ENCODE measurements at places on chromosomes 16 and 17. TPM values are rescaled to one million over a fixed set of nuclear protein-coding genes. Genes with fewer than 3 reads are reported as not detected.

DNA sequence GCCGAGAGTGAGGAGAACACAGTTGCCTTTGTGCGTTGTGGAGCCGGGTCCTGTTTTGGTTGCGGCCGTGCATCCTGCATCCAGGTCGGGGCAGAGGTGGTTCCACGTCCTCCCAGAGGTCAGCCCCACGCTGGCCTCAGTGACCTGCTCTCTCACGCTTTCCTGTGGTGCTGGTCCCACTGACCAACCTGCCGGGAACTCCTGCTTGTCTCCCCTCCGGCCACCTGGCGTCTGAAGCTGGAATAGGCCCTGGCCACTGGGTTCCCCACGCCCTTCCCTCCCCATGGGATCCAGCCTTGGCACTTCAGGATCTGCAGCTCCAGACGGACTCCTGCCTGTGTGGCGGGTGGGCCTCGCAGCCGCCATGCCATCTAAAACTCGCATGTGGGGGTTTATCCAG is 85.5 kb upstream of the ZNF750 start:
- no peak for DNase-seq

DNA sequence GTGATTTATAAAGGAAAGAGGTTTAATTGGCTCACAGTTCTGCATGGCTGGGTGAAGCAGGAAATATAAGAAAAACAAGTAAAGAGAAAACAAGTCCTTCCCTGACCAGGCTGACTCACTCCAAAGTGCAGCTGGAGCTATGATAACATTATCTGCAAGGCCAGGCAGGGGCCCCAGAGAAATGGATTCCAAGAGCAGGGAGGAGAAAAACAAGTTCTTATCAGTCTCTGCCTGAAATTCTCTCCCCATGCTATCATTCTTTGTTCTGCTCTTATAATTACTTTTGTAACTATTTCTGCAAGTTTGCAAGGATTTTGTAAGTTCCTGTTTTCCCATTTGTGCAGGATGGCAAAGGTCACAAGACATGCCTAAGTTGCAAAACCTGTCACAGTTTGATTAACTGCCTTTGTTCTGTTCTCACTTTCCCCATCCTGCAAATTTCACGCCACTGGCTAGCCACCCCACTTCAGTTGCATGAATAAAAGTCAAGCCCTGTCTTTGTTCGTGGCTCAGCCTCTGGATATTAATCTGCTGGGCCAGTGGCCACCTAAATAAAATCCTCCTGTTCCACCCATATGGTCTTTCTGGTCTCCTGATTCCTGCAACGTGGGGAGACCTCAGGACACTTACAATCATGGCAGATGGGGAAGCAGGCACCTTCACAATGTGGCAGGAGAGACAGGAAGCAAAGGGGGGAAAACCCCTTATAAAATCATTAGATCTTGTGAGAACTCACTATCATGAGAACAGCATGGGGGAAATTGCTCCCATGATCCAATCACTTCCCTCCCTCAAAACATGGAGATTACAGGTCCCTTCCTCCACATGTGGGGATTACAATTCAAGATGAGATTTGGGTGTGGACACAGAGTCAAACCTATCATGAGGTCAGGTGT is 13.1 kb downstream of the ABCA9 start:
- no peak for DNase-seq

DNA sequence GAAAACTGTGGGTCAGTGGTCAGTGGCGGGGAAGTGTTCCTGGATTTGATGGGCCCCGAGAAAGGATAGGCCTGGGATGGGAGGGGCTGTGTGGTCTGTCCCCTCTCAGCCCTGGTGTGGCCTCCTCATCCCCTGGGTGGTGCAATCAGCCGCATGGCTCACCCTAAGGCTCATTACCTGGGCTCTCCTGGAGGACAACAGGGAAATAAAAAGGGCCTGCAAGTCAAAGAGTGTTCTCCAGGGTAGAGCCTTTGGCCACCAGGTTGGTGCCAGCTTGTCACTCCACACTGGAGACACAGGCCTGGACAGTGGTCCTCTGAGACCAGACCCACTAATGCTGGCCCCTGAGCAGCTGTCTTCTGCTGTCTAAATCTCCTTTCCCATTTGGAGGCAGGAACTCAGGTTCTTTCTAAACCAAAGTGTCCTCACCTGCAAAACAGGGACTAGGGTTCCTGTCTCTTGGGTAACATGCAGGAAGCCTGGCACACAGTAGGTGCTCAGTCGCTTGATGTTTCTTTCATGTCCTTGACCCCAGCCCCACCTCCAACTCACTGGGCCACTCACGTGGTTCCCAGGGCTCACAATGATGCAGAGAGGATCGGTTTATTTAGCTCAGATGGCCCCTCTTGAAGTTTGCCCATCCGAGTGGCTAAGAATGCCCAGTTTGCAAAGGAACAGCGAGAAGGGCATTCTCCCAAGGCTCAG is 2.4 kb downstream of the NDRG4 start:
- DNase-seq: no peak

DNA sequence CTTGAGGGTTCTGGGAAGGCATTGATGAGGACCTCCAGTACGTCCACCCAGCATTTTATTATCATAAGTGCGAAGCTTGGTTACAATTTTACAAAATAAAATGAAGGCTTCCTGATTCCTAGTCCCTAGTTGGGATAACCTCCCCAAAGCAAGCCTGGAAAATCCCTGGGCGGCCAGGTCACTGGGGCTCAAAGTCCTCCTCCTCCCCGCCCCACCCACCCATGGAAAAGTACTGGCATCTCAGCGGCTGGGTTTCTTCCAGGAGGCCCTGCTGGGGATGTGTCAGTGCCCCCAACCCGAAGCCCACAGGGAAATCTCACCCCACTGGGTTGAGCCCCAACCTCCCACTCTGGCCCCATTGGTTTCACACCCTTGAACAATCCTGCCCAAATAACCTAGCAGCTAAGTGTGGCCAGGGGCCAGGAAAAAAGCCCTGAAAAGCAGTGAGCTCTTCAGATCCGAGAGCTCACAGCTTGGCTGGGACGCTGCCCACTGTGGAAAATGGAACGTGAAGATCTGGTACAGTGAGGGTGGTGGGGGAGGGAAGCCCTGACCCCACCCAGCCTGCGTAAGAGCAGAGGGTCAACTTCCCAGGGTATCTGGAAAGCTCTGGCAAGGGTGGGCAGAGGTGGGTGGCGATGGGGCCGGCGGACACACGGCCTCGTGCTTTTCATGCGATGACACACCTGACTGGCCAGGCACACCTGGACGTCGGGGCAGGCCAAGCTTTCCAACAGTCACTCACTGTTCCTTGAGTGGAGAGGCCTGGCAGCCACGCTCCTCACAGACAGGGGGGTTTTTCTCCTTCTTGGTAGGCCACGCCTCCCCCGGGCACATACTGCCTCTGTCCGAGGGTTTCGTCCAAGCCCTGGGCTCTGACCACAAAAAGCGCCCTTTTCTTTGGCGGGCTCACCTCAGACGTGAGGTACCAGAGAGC is 324.5 kb downstream of the SOX9 start:
- no peak for DNase-seq

- no peak for DNase-seq
Observed at GRCh38 chr17:8212312-8213180, 2.2 kb upstream of the AURKB start.

- DNase-seq: no peak
Observed at GRCh38 chr17:20206068-20206467, 196.9 kb downstream of the SPECC1 start.

DNA sequence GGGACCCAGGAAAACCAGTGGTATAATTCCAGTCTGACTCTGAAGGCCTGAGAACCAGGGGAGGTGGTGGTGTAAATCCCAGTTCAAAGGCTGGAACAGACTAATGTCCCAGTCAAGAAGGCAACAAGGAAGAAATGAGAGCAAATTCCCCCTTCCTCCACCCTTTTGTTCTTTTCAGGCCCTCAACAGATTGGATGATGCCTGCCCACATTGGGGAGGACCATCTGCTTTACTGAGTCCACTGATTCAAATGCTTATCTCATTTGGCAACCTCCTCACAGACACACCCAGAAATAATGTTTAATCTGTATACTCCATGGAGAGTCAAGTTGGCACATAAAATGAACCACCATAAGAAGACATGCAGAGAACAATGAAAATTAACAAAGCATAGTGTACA is 61.9 kb upstream of the CRYM start:
- no peak for DNase-seq

DNA sequence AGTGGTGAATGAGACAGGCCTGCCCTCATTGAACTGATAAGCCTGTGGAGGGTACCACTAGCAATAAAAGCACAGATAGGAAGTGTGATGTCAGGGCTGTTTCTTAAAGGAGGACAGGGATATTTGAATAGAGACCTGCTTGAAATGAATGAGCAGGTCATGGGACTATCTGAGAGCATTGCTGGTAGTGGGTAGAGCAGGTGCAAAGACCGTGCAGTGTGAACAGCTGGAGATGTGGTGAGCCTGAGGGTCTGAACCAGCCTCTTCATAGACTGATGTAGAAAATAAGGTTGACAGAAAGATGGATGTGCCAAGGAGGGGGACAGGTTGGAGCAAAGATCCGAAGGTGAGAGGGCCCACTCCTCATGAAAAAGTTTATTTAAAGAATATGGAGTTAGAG is 2.4 kb downstream of the NUP93 start:
- peak; percentile 69 for DNase-seq

- DNase-seq: no peak
Observed at GRCh38 chr17:27226611-27227230, 67.2 kb upstream of the WSB1 start.

- peak; percentile 73 for DNase-seq
Observed at GRCh38 chr17:40122999-40123810, 1.4 kb downstream of the MSL1 start.

GRCh38 chr16:78161023-78161729 is 61.7 kb downstream of the WWOX start:
- no peak for DNase-seq

- DNase-seq: peak; percentile 82
Observed at GRCh38 chr16:12290165-12290564, 313.6 kb downstream of the SNX29 start.

DNA sequence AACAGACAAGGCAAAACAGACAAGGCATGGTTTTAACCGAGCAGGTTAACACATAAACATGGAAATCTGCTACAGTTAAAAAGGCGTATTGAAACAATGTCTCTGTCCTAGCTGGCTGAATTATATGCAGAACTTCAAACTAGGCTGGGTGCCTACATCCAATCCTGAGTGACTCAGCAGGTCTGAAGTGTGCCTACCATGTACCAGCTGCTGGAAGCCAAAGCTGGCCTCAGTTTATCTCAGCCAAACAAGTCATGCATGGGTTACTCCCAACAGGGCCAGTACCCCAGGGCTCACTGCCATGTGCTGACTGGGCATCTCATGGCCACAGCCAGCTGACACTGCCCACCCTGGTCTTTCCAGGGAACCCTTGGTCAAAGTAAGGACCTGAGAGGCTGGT is 4.0 kb downstream of the C1QBP start:
- no peak for DNase-seq

DNA sequence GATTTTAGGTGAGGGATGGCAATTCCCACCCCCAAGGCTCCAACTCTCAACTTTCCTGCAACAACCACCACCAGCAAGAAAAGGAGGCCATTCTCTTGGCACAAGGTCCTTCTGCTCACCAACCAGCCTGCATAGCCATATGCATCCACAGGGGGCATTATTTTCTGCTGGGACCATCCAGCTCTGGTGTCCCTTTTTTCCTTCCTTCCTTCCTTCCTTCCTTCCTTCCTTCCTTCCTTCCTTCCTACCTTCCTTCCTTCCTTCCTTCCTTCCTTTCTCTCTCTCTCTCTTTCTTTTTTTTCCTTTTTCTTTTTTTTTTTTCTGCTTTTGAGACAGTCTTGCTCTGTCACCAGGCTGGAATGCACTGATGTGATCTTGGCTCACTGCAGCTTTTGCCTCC is 21.1 kb upstream of the COX10 start:
- no peak for DNase-seq

DNA sequence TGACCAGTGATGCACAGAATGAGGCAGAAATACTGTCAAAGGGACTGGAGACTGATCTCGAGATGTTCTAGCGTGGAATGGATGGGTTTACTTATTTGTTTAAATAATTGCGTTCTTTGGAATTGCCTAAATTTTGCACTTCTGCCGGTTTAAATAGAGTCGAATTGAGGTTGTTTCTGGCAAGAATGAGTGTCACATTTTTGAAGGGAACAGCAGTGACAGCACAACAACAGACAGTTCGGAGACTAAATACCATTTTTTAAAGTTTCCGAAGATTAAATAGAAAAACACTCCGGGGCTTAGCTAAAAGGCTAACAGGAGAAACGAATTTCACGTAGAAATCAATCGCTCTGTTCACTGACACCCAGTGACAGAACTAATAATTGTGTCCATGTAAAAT is 969.2 kb upstream of the RBFOX1 start:
- no peak for DNase-seq

- peak; percentile 42 for DNase-seq
Observed at GRCh38 chr16:3458852-3459361, 15.4 kb downstream of the NAA60 start.

The TMC6 gene
- total RNA-seq: 234 TPM

The PRR29 gene
- total RNA-seq: 0.29 TPM

The C16orf96 gene
- 0.27 TPM for total RNA-seq
